ENCODE measurements at places on chromosomes 12 and 14.

- no peak for DNase-seq
Measured at GRCh38 chr14:22180045-22180444, 409.0 kb downstream of the DAD1 start.

DNA sequence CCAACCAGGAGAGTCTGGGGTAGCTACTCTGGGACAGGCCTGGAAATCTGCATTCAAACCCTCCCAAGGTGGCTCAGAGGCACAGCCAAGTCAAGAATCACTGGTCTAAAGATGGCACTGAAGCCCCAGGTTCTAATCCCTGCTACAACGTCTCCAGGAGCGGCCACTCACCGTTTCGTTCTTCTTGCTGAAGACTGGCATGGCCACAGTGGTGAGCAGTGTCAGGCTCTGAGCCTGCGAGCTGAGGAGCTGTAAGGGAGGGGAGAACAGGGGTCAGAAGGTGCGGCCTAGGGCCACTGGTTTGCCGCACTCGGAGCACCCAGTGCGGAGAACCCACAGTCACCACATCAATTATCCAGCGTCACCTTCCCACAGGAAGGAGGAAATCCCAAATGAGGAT is 38.8 kb downstream of the CACNA2D4 start:
- DNase-seq: no peak

DNA sequence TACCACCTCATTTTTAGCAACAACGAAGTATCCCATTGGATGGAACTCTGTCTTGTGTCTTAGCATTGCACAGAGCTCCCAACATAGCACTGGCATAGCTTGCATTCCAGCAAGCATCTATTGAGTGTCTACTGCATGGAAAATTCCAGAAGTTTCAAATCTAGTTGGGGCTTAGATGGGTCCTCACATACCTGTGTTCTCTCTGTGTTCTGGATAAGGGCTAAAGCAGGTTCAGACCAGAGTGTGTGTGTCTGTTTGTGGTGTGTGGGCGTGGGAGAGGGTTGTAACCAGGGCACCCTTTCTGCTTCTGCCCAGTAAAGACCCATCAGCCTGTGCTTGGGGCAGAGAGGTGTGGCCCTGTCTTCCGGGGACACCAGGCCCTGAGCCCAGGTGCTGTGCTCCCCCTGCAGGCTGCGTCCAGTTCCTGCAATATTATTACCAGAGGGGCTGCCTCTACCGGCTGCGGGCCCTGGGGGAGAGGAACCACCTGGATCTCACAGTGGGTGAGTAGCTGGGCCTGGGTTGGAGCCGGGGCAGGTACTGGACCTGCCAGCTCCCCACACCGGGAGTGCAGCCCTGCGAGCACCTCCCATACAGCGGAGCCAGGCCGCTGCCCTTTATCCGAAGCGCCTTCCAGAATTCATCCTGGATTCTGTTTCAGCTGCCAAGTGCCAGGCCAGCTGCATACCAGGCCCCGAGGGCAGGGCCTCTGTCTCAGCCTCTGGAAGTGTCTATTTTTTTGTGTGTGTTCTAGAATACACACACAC is 20.3 kb downstream of the RHOF start:
- peak; percentile 64 for DNase-seq

GRCh38 chr12:18275981-18276380 is 14.7 kb downstream of the PIK3C2G start:
- no peak for DNase-seq

- no peak for DNase-seq
Measured at GRCh38 chr14:76918782-76919394, 92.7 kb downstream of the LRRC74A start.

DNA sequence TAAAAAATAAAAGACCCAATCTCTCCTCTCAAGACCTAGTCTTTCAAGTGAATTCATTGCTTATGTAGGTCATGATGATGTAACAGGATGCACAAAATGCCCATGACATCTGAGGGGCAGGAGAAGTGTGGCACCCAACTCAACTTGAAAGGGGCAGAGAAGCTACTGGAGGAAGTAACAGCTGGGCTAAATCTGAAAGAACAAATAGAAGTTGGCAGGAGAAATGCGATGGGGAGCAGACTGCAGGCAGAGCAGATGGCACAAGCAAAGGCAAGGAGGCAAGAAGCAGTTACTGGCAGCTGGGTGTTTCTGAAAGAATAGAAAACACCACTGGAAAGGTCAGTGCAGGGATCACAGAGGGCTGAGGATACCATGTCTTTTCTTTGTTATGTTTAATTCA is 14.6 kb downstream of the SLC38A4 start:
- DNase-seq: no peak

GRCh38 chr12:47686645-47687240 is 19.1 kb downstream of the RPAP3 start:
- DNase-seq: no peak

- no peak for DNase-seq
Measured at GRCh38 chr14:58572863-58573262, 64.9 kb upstream of the DACT1 start.

DNA sequence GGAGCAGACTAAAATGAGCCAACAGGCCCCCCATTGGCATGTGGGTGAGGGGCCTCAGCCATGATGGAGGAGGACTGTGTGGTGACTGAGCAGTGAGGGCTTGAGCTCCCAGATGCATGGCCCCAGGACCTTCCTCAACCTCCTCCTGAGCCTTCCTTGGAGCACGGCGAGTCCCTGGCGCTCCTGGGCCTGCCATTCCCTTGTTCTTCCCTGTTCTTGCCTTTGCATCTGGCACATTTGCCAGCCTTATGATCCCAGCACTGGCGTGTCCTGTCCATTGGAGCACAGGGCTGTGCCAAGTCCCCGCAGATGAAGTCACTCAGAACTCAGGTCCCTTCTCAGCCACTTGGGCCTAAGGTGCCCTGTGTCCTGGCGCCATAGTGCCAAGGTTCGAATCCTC is 40.3 kb upstream of the MEG3 start:
- DNase-seq: no peak

- DNase-seq: no peak
Measured at GRCh38 chr12:102052192-102053061, 9.4 kb downstream of the WASHC3 start.

DNA sequence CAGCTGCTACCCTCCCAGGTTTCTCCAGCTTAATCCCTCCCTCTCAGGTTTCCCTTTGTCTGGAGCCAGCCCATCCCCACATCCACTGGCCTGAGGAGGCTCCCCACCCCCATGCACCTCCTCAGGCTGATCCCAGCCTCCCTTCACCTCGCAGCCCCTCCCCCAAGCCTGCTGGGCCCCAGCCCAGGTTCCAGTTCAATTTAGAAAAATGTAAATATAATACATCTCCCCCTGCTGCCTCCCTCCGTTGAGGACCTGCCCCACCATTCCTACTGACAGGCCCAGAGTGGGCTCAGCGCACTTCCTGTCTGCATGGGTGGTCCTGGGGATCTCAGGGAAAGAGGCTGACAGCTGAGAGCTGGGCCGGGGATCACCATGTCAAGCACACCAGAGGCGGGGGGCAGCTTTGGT is 155.8 kb downstream of the NTF3 start:
- no peak for DNase-seq

DNA sequence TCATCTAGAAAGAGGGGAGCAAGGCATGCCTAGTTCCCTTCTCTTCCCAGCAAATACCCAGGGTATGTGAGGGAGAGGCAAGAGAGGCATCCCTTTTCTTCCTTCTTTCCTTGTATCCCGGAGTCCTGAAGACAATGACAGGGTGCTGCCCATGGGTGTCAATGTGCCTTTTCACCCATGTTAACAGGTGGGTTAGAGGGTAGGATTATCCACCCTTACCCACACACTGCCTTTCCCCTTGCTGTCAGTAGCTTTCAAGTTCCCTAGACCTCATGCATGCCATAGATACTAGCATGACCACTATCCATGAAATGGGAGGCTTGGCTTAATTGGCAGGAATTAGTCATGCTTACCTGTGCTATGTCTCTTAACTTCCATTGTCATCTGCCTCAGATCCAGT is 36.3 kb upstream of the PCNX1 start:
- no peak for DNase-seq

- no peak for DNase-seq
Measured at GRCh38 chr12:130121226-130122000, 40.9 kb upstream of the FZD10 start.
